Peyer's patch (tissue), 4 donors: ENCODE measurements at places on chromosomes 7 and 10.

- no peaks in the 10 kb centered on the region for H3K27me3 ChIP-seq
- no peaks in the 10 kb centered on the region for H3K36me3 ChIP-seq
- H3K27ac ChIP-seq: no peak overlapping the region
- no peak overlapping the region for H3K4me3 ChIP-seq
- no peaks in the 10 kb centered on the region for H3K4me1 ChIP-seq
These were observed 17.6 kb upstream of the IMPDH1 start for GRCh38 chr7:128427289-128427891.

- no peak overlapping the region for H3K27ac ChIP-seq
- no peak for DNase-seq
- H3K27me3 ChIP-seq: no peaks in the 10 kb centered on the region
- H3K36me3 ChIP-seq: no peaks in the 10 kb centered on the region
These were observed 134.3 kb downstream of the CFAP58 start for GRCh38 chr10:104487794-104488438.

DNA sequence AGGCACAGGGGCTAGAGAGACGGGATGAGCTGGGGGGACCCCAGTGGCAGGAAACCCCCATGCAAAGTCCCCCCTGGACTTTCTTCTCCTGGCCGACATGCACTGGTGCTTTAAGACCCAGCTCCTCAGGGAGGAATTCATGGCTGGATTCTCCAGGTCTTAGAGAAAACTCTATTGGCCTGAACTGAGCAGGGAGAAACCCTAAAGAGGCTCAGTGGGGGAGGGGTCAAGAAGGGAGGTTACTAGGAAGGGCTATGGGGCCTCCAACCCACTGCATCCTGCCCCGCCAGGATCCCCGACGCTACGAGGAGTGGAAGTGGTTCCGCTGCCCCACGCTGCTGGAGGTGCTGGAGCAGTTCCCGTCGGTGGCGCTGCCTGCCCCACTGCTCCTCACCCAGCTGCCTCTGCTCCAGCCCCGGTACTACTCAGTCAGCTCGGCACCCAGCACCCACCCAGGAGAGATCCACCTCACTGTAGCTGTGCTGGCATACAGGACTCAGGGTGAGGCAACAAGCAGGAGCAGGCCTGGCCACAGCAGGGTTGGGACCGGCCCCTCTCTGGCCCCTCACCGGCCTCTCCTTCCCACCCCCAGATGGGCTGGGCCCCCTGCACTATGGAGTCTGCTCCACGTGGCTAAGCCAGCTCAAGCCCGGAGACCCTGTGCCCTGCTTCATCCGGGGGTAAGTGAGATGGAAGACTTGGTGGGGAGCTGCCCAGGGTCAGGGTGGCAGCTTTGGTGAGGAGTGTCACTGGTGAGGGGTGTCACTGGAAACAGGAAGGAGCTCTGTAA, 13.8 kb downstream of the ATG9B start:
- peak; percentile 48 for DNase-seq
- H3K4me3 ChIP-seq: no peak overlapping the region
- no peaks in the 10 kb centered on the region for H3K36me3 ChIP-seq

GRCh38 chr10:97759158-97759887, 12.5 kb downstream of the SFRP5 start:
- H3K36me3 ChIP-seq: no peaks in the 10 kb centered on the region
- H3K27me3 ChIP-seq: no peaks in the 10 kb centered on the region
- DNase-seq: peak; percentile 75
- no peak overlapping the region for H3K27ac ChIP-seq
- no peak overlapping the region for H3K4me3 ChIP-seq
- no peaks in the 10 kb centered on the region for H3K4me1 ChIP-seq

- H3K4me1 ChIP-seq: peaks cover 5% of the 10 kb centered on the region
- H3K4me3 ChIP-seq: no peak overlapping the region
- no peaks in the 10 kb centered on the region for H3K36me3 ChIP-seq
- no peak overlapping the region for H3K27ac ChIP-seq
- no peak for DNase-seq
These were observed 29.1 kb downstream of the NAPEPLD start for GRCh38 chr7:103119791-103120291.

GRCh38 chr10:96129387-96130325, at the start of gene ZNF518A:
Gene ZNF518A, plus strand, starts transcription at chr10:96130297. Its CDS starts 26,026 bp downstream, at chr10:96156323.
- H3K36me3 ChIP-seq: peaks cover 16% of the 10 kb centered on the region
- H3K4me3 ChIP-seq: peak within 1 kb of the TSS; percentile 64
- no peaks in the 10 kb centered on the region for H3K4me1 ChIP-seq
- H3K27ac ChIP-seq: peak within 1 kb of the TSS; percentile 94
- no peaks in the 10 kb centered on the region for H3K27me3 ChIP-seq

GRCh38 chr10:125411724-125412123, 251.4 kb upstream of the CTBP2 start:
- no peak overlapping the region for H3K4me3 ChIP-seq
- no peaks in the 10 kb centered on the region for H3K4me1 ChIP-seq
- H3K36me3 ChIP-seq: no peaks in the 10 kb centered on the region
- H3K27ac ChIP-seq: no peak overlapping the region
- DNase-seq: no peak

DNA sequence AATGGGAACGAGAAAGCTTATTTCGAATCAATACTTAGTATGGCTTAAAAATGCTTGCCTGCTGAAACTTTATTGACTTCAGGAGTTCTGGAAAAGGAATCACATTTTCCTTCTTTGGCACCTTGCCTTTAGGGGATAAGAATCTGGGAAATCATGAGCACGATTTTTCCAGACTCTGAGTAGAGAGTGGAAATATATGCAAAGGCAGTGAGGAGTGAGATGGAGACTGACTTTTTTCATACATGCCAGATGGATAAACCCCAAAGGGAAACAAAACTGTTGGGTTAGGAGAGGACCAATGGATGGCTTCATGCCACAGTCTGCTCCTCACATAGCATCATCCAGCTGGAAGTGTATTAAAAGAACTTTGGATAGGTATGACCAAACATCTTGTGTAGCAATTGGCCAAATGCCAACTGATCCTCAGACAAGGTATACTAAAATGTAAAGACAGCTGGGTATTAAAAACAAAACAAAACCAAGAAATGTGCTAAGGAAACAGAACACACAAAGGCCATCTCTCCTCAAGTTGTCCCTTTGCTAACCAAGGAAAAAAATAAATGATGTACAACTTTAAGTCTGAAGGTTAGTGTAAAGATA, 1.7 kb downstream of the COL28A1 start:
- no peaks in the 10 kb centered on the region for H3K36me3 ChIP-seq
- H3K27me3 ChIP-seq: no peaks in the 10 kb centered on the region
- no peak for DNase-seq

GRCh38 chr10:10477844-10478243, 539.8 kb upstream of the CELF2 start:
- DNase-seq: no peak
- no peaks in the 10 kb centered on the region for H3K36me3 ChIP-seq
- no peak overlapping the region for H3K4me3 ChIP-seq

- H3K4me3 ChIP-seq: no peak overlapping the region
- no peaks in the 10 kb centered on the region for H3K36me3 ChIP-seq
- no peak overlapping the region for H3K27ac ChIP-seq
- peak; percentile 2 for DNase-seq
- H3K27me3 ChIP-seq: no peaks in the 10 kb centered on the region
These were observed 171.9 kb upstream of the LANCL2 start for GRCh38 chr7:55193245-55193644.

DNA sequence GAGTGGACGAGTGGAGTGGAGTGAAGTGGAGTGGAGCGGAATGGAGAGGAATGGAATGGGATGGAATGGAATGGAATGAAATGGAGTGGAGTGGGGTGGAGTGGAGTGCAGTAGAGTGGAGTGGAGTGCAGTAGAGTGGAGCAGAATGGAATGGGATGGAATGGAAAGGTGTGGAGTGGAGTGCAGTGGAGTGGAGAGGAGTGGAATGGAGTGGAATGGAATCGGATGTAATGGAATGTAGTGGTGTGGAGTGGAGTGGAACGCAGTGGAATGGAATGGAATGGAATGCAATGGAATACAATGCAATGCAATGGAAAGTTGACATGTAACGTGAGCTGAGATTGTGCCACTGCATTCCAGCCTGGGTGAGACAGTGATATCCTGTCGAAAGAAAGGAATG, 46.4 kb downstream of the ZNF716 start:
- H3K27me3 ChIP-seq: no peaks in the 10 kb centered on the region
- no peak overlapping the region for H3K27ac ChIP-seq
- H3K4me1 ChIP-seq: no peaks in the 10 kb centered on the region
- no peaks in the 10 kb centered on the region for H3K36me3 ChIP-seq
- DNase-seq: no peak

- H3K36me3 ChIP-seq: no peaks in the 10 kb centered on the region
- H3K4me3 ChIP-seq: no peak overlapping the region
- no peak for DNase-seq
- no peak overlapping the region for H3K27ac ChIP-seq
- H3K27me3 ChIP-seq: no peaks in the 10 kb centered on the region
These were observed 55.7 kb upstream of the HABP2 start for GRCh38 chr10:113497198-113497597.

DNA sequence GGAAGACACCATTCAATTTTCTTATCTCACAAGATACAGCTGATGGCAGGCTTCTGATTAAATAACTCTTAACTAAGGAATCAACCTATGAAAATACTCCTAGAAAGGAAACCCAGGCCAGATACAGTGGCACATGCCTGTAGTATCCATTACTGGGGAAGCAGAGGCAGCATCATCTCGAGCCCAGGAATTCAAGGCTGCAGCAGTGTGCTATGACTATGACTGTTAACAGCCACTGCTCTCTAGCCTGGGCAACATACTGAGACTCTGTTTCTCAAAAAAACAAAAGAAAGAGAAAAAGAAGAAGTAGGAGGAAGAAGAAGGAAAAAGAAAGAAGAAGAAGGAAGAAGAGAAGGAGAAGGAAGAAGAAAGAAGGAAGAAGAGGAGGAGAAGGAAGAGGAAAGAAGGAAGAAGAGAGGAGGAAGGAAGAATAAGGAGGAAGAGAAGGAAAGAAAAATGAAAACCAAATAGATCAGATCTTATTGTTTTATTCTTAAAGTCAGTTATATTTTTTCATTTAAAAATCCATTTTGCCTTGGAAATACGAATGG, 18.0 kb downstream of the DPY19L1 start:
- no peaks in the 10 kb centered on the region for H3K27me3 ChIP-seq
- no peak overlapping the region for H3K27ac ChIP-seq
- H3K36me3 ChIP-seq: no peaks in the 10 kb centered on the region
- H3K4me3 ChIP-seq: no peak overlapping the region
- no peak for DNase-seq

DNA sequence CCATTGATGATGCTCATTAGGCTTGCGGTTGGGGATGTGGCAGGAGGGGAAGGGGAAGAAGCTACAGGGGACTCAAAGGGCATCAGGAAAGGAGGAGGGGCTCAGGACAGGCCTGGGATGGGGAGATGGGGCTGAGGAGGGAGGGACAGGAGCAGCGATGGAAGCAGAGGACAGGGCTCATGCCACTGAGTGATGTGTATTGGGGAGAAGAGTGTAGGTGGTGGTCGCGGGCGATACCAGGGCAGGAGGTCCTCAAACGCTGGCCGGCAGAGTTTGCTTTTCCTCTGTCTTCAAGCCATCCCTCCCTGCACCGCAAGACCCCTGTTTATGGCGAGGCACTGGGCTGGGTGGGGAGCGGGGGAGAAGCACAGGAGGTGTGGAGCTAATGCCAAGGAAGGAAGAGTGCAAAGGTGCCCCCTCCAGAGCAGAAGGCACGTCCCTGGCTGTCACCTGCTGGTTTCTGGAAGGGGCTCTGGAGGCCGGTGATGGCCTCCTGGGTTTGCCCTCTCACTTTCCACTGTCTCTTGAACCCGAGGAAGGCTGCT, 134.7 kb downstream of the SVIL start:
- no peaks in the 10 kb centered on the region for H3K27me3 ChIP-seq
- no peak overlapping the region for H3K4me3 ChIP-seq
- H3K27ac ChIP-seq: no peak overlapping the region
- no peaks in the 10 kb centered on the region for H3K4me1 ChIP-seq
- DNase-seq: no peak

GRCh38 chr10:131571865-131572264, 260.3 kb upstream of the TCERG1L start:
- no peak overlapping the region for H3K4me3 ChIP-seq
- peak; percentile 19 for DNase-seq
- H3K36me3 ChIP-seq: no peaks in the 10 kb centered on the region
- no peaks in the 10 kb centered on the region for H3K27me3 ChIP-seq

- H3K4me3 ChIP-seq: no peak overlapping the region
- no peak overlapping the region for H3K27ac ChIP-seq
- DNase-seq: no peak
- H3K4me1 ChIP-seq: no peaks in the 10 kb centered on the region
These were observed 84.8 kb downstream of the HBP1 start for GRCh38 chr7:107253599-107253998.

GRCh38 chr10:89042562-89042961, 52.0 kb downstream of the FAS start:
- H3K36me3 ChIP-seq: no peaks in the 10 kb centered on the region
- H3K27me3 ChIP-seq: no peaks in the 10 kb centered on the region
- H3K4me3 ChIP-seq: no peak overlapping the region

GRCh38 chr10:59099481-59099880, 77.0 kb upstream of the PHYHIPL start:
- DNase-seq: no peak
- H3K4me1 ChIP-seq: no peaks in the 10 kb centered on the region
- no peaks in the 10 kb centered on the region for H3K36me3 ChIP-seq

DNA sequence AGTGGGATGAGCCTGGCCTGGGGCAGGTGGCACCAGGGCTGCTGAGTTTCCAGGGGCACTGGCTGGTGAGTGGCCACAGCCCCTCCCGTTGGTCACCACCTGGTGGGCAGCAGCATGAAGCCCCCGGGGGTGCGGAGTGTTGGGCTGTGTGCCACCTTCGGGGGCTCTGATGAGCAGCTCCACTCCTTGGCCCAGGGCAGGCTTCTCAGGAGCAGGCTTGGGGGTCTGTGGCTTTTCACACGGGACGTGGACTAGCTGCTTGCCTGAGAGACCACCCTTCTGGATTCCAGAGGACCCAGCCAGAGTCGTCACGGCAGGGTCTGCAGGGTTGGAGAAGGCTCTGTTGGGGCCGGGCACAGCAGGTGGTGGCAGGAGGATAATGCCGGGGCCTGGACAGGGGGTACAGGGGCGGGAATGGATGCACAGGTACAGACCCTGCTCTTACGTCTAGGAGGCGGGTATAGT, 193.1 kb downstream of the ADARB2 start:
- no peak overlapping the region for H3K27ac ChIP-seq
- no peaks in the 10 kb centered on the region for H3K4me1 ChIP-seq
- no peaks in the 10 kb centered on the region for H3K36me3 ChIP-seq
- DNase-seq: no peak
- no peaks in the 10 kb centered on the region for H3K27me3 ChIP-seq
- no peak overlapping the region for H3K4me3 ChIP-seq

GRCh38 chr7:42734568-42734967, 177.3 kb downstream of the C7orf25 start:
- no peaks in the 10 kb centered on the region for H3K27me3 ChIP-seq
- DNase-seq: no peak
- no peaks in the 10 kb centered on the region for H3K36me3 ChIP-seq
- no peak overlapping the region for H3K4me3 ChIP-seq
- no peak overlapping the region for H3K27ac ChIP-seq

DNA sequence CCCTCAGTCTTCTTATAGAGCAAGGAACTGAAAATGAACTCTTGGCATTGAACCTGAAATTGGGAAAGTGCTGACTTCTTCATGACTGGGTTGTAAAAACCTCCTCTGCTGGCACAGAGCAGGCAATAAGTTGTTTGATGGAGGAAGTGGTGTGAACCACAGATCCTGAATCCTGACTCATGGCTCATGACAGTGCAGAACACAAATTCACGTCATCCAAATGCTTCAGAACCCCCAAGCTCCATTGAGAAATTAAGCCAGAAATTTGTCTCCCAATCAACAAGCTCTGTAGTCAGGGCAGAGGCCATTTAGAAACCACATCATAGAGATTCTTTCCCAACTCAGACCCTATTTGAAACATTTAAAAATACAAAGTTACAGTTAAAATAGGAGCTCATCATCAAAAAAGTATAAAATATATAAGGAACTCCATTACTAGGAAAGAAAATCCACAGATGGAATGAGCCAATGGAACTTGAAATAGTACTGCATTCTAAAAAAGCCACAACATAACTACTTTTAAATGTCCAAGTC, 10.3 kb upstream of the STK17A start:
- H3K27ac ChIP-seq: no peak overlapping the region
- H3K36me3 ChIP-seq: no peaks in the 10 kb centered on the region
- DNase-seq: no peak
- no peak overlapping the region for H3K4me3 ChIP-seq
- no peaks in the 10 kb centered on the region for H3K4me1 ChIP-seq
